ENCODE measurements at places on chromosomes 16 and 17.

DNA sequence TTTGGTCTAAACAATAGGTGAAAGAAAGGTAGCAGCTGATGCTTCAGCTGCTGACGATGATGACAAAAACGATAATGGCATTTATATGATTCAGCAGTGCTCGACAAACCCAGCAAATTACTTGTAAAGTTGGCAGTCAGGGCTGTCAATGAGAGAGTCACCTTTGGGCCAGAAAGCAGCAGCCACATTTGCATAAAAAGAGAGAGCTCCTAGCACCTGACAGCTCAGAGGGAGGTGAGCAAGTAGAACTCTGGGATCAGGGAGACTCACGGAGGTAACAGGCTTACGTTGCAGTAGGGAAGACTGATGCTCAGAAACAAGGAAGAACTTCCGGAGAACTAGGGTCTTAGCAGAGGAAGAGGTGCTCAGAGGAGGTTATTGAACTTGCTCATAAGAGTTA, 291.9 kb upstream of the ZFHX3 start:
- no peak for DNase-seq

DNA sequence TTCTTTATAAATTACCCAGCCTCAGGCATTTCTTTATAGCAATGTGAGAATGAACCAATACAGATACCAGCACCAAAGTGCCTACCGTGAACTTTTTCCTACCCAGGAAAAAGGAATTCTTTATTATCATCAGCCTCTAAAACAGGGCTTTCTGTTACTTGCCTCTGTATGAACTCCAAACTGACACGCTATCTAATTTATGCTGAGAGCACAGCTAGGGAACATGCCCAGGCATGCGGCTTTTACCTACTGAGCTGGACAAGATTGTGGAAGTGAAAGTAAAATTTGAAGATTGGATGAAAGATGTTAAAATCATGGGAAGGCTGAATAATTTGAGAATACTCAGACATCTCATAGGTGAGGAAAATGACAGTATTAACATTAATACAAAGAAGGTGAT, 24.4 kb upstream of the ADCY9 start:
- no peak for DNase-seq

- DNase-seq = no peak
These were observed 33.2 kb downstream of the CYTH1 start for GRCh38 chr17:78748730-78749317.

GRCh38 chr17:9968008-9968407, 62.9 kb upstream of the RCVRN start:
- no peak for DNase-seq

GRCh38 chr16:75251280-75252048, at the start of gene BCAR1:
TSS of gene BCAR1 (minus strand) at chr16:75251624. CDS start at chr16:75251482, 142 bp downstream.
- DNase-seq = peak; percentile 65

DNA sequence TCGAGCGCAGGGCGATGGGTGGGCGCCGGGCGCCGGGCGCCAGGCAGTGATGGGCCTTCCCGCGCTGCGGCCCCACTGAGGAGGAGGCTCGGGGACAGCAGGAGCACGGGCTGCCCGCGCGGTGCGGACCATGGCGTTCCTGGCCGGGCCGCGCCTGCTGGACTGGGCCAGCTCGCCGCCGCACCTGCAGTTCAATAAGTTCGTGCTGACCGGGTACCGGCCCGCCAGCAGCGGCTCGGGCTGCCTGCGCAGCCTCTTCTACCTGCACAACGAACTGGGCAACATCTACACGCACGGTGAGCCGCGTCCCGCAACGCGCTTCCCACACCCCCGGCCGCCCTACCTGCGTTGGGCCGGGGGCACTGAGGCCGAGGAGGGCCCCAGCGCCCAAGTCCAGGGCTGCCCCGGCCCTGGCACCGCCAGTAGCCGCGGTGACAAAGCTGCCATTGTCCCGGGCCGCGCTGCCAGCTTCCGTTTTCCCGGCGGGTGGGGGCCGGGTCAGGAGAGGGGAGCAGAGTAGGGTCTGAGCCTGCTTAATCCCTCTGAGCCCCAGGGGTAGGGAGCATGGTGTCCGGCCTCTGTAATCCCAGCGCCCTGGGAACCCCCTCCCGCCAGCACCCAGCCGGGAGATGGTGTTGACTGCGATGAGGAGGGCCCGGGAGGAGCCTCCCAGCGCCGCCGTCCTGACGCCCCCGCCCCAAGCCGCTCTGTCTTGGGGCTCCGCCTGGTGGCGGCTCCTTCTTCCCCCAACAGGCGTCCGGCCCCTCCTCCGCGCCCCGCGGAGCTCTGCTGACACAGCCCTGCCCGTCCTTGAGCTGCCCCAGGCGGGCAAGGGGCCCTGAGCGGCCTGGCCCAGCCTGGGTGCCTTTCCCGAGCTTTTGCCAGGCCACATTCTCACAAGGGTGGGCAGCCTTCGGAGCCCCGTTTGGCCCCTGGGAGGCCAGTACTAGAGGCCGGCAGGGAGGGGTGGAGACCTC, 685 bp downstream of the PAQR4 start:
- peak; percentile 51 for DNase-seq

DNA sequence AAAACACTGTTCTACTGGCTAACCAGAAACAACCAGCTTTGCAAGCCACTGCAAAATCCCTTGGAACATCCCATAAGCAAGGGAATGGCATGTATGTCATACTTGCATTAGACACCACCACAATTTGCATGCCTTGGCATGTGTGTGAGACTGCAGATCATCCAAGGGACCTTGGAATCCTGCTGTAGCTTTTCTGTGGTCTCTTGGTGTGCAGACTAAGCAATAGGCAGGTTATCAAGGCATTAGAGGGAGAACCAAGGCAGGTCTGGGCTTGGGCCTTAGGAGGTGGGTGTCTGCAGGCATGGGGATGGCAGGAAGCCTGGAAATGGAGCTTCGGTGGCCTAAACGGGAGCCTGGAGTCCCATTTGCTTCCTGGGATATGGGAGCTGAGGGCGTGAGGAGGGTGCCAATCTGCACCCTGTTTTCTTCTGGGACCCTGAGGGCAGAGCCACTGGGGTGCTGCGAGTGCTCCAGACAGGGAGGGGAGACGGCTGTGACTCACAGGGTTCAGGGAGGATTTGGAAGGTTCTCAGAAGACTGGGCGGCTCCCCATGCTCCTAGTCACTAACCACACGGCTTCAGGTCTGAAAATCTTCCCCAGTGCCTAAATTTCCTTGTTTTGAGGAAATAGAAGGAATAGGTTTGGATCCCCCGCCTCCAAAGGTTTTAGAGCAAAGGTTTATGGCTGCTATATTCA, 36.6 kb downstream of the FAM20A start:
- no peak for DNase-seq

GRCh38 chr16:62638324-62638911, 602.2 kb upstream of the CDH8 start:
- DNase-seq = no peak

GRCh38 chr16:85615014-85615851, 2.1 kb downstream of the GSE1 start:
- no peak for DNase-seq

DNA sequence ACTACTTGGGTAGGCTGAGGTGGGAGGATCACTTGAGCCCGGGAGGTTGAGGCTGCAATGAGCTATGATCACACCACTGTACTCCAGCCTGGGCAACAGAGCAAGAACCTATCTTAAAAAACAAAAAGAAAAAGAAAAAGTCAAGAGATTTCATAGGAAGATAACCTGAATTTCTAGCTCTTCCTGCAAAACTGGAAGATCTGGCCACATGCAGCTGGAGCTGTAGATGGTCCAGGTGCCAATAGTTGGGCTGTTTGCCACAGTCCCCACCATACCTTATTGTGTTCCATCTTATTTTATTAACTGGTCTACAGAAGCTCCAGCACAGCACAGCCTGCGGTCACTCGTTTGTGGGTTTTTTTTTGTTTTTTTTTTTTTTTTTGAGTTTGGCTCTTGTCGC, 15.0 kb downstream of the ATP2A1 start:
- DNase-seq = no peak

GRCh38 chr16:57386381-57386951, 14.2 kb downstream of the CX3CL1 start:
- DNase-seq = no peak

GRCh38 chr16:29025218-29025617, 40.4 kb downstream of the LAT start:
- DNase-seq = no peak

GRCh38 chr17:10183931-10184930, 14.2 kb downstream of the GAS7 start:
- no peak for DNase-seq

DNA sequence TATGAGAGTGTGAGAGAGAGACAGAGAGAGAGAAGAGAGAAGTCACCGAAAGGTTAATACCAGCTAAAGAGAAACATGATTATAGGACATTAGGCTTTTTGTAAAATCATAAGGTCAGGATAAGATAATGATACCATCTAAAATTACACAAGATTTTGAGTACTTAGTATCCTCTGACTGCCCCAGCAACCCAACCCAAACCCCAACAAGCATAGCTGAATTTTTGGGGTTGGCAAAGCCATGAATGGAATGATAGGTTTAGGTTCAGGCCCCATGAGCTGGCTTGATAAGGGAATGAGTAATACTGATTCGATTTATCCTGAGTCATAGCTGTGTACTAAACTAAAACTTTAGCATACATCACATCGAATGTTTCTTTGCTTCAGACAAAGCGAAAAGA, 259.5 kb downstream of the IRX3 start:
- no peak for DNase-seq

GRCh38 chr16:2511128-2511800, 2.5 kb upstream of the ATP6V0C start:
- DNase-seq = no peak

- DNase-seq = no peak
These were observed 173.2 kb upstream of the MYOCD start for GRCh38 chr17:12492450-12492849.

DNA sequence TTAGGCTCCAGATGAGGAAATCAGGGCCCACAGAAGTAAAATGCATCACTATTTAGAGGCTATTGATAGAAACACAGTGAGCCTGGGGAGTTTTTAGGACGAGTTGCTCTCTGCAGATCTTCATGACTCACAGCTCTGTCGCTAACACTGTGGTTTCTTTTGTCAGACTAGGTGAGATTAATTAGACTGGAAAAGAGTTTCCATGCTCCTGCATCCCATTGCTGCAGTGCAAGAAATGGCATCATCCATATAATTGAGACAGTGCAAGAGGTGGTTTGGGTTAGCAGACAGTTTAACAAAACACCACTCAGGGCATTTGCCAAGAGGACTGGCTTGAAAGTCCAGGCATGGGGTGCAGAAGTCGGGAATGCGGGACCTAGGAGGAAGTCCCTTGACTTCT, 198.8 kb upstream of the CACNG5 start:
- no peak for DNase-seq

DNA sequence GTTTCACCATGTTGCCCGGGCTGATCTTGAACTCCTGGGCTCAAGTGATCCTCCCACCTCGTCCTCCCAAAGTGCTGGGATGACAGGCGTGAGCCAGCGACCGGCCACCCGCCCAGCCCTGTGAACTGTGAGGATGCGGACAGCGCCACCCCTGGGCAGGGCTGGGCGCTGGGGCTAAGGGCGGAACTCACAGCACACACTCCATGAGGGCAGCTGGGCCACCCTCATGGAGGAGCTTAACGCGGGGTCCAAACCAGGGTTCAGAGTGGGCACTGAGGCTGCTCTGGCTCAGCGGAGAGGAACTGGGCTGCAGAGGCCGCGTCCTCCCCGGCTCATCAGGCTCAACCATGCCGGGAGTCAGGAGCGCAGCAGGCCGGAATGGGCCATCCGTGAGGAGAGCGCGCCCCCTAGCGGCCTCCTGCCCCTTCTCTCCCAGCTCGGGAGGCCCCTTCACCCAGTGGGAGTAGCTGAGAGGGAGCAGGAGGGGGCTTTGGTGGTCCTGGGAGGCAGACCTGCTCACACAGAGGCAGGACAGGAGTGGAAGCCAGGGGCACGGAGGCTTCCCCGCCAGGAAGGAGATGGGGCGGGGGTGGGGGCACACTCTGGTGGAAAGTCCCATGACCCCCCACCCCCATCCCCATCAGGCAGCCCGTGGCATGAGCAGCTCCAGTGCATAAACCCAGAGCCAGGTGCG, 13.8 kb downstream of the CORO7 start:
- peak; percentile 65 for DNase-seq

- DNase-seq = no peak
These were observed 28.6 kb upstream of the SPNS3 start for GRCh38 chr17:4405038-4405669.

DNA sequence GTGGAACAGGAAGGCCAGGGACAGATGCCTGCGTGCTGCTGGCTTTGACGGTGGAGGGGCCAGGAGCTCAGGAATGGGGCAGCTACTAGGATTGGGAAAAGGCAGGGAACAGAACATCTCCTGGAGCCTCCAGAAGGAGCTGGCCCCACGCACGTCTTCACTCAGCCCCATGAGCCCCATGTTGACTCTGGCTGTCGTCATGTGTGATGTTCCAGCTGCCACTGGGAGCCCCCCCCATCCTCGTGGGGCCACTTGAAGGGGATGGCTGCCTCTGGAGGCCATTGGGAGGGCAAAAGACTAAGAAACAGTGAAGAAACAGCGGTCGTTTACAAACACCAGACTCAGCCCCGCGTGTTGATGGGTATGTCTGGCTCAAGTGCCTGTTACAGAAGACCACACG, 18.5 kb upstream of the APRT start:
- no peak for DNase-seq

GRCh38 chr17:39979016-39979670, 1.5 kb upstream of the PSMD3 start:
- DNase-seq = no peak

- no peak for DNase-seq
These were observed 95.5 kb downstream of the GNAO1 start for GRCh38 chr16:56286809-56287208.

- DNase-seq = no peak
These were observed 47.5 kb upstream of the RRN3 start for GRCh38 chr16:15141586-15141985.

GRCh38 chr16:56282451-56282850, 91.2 kb downstream of the GNAO1 start:
- DNase-seq = no peak

- no peak for DNase-seq
These were observed 8.8 kb downstream of the TENT4B start for GRCh38 chr16:50161950-50162349.

GRCh38 chr17:76427501-76428231, 25.3 kb downstream of the UBE2O start:
- no peak for DNase-seq

DNA sequence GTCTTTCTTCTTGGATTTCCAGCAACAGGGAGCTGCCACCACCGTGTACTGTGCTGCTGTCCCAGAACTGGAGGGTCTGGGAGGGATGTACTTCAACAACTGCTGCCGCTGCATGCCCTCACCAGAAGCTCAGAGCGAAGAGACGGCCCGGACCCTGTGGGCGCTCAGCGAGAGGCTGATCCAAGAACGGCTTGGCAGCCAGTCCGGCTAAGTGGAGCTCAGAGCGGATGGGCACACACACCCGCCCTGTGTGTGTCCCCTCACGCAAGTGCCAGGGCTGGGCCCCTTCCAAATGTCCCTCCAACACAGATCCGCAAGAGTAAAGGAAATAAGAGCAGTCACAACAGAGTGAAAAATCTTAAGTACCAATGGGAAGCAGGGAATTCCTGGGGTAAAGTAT, 389.0 kb downstream of the MAF start:
- no peak for DNase-seq

DNA sequence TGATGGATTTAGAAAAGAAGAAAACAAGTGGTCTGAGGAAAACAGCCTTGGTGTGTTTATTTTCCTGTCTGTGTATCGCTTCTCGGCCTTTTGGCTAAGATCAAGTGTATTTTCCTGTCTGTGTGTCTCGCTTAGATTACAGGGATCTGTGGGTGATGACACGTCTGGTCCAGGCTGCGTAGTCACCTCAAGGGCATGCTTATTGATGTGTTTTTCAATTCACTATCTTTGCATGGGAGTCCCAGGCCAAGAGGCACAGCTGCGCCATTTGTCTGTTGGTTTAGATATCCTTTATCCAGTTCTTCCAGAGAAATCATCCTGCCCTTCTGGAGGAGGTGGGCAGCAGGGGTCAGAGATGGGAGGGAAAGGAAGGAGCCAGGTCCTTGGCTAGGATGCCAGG, 47.1 kb upstream of the STH start:
- no peak for DNase-seq

All from NCI-H1930 (cell line).